ENCODE measurements at places on chromosomes 16 and 17.

GRCh38 chr16:67966549-67967182, 1.8 kb downstream of the SLC12A4 start:
- DNase-seq = no peak

DNA sequence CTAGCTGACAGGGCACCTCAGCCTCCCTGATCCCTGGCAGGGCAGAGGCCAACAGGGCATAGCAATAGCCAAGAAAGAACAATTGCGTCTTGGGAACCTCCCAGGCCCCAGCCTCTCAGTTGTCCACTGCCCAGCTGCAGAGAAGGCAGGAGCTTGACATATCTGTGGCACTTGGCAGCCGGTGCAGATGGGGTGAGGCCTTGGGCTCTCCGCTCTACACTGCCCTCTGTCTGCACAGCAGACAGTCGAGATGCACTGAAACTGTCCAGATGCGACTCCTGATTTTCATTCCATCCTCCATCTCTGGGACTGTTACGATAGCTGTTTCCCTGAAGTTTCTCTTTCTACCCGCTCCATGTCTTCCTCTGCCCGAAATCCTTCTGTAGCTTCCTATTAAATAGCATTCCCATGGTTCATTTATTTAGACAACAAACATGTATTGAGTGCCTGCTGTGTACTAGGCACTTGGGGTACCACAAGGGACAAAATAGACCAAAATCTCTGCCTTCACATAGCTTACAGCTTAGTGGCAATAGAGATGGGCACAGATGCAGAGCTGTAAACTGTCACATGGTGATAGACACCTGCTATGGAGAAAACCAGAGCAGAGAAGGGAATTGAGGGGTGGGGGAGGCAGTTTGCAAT, 3.3 kb downstream of the POLR3E start:
- DNase-seq = peak; percentile 66

DNA sequence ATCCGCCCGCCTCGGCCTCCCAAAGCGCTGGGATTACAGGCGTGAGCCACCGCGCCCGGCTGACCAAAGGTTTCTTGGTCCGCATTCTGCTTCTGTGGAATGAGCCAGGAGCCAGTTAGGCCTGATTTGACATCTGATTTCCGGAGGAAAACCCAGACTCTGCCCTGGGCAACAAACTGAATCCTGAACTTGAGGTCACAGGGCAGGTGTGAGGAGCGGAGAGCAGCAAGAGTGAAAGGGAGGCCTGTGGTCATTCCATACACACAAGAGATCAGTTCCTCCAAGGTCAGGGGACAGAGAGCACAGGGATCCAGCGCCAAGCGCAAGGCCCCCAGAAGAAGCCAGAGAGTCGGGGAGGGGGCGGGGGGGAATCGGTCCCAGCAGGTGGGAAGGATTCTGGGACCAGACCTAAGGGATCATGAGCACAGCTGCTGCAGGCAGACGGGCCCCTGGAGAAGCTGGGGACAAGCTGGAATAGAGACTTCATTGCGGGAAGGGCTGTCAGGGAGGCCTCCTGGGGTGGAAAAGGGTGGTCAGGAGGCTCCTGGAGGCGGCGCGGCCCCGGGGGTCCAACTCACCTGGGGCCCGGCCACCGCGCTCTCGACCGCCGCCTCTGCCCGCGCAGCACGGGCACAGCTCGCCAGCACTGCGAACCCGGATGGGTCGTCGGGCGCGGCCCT, 436 bp downstream of the SHPK start:
- no peak for DNase-seq

GRCh38 chr17:75759457-75759856, 5.5 kb downstream of the GALK1 start:
- DNase-seq = no peak

DNA sequence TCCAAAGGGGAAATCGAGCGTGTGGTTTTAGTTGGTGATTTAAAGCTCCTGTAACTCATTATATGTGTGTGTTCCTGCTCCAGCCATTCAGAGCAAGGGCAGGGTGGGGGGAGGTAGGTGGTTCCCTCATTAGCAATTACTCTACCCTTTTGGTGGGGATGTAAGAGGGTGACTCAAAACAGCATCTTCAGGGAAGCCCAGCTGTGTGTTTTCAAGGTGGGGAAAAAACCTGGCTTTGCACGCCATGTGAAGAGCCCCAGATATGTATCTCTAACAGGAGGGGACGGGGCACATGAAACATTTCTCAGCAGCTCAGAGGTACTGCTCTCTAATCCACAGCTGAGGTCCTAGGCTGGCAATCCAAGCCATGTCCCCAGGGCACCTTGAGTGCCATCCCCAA, 241.3 kb upstream of the ZFHX3 start:
- no peak for DNase-seq

DNA sequence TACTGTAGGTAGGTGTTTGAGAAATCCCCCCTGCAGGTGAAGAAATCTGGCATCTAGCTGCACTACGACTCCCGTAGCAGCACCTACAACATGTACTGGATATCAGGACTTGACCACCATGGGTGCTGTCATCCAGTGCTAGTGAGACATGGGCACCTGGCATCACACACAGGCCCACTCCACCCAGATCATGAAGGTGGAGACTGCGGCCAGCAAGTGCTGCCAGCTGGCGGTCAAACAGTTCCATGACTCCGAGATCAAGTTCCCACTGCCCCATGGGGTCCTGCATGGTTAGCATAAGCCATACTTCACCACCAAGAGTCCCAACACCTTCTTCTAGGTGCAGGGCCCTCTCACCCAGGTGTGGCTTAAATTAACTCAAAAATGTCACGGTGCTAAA, 213.0 kb upstream of the C17orf78 start:
- no peak for DNase-seq

DNA sequence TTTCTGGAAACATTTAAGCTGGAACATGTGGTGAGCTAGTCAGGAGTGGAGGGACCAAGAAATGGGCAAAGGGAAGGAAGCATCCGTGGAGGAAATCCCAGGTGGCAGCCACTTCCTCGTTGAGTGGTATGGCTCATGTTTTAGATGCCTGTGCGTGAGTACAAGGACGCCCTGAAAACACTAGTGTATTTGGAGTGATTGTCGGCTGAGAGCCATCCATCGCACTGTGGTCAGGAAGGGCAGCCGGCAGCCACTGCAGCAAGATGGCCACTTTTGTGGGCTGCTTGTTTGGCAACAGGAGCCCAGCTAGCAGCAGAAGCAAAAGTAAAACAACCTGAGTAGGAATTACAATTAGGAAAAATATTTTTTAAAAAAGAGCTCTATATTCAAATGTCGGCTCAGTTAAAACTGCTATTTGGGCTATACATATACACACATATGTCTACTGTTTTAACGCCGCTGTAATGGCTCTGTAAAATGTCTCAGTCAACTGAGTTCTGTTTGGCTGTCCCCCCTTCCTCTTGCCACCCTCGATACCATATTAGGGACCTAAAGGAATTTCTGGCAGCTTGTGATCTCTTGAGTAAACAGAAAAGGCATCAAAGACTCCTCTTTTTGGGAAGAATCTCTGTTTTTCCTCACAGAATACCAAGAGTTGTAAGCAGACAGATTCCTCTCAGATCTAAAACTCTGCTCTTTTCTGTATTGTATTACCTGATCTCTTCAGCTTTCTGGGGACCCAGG, 39.2 kb downstream of the BRD7 start:
- DNase-seq = no peak

DNA sequence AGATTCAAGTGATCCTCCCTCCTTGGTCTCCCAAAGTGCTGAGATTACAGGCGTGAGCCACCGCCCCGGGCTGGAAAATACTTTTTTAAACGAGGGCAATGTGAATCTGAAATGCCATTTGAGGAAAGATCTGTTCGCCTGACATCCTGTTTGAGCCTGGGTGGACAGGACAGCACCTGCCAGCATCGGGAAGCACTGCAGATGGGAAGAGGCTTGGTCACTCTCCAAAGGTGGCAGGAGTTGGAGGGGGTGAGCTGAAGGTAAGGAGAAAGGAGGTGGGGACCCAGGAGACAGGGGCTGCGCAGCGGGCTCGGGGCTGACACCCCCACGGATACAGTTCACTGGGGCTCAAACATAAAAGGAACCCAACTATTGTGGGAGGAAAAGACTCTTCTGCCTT, 3.9 kb upstream of the BIRC5 start:
- DNase-seq = no peak

DNA sequence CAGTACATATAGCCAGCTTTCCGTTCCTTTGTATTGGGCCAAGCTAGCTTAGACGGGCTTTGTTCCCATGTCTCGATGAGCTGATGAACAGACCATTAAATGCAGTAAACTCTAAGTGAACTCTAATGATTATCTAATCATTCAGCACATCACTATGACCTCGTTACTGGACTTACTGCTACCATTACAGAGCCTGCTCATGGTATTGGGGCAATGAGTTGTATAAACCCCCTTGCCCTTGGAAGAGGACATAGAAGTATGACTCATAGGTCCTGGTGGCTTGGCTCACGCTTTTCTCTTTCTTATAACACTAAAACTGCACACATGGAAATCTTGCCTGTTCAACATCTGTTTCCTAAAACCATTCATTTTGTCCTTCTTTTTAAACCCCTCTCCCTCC, 93.6 kb upstream of the DYNLRB2 start:
- DNase-seq = no peak

- peak; percentile 16 for DNase-seq
Measured at GRCh38 chr16:30482366-30482765, 9.8 kb downstream of the ITGAL start.

DNA sequence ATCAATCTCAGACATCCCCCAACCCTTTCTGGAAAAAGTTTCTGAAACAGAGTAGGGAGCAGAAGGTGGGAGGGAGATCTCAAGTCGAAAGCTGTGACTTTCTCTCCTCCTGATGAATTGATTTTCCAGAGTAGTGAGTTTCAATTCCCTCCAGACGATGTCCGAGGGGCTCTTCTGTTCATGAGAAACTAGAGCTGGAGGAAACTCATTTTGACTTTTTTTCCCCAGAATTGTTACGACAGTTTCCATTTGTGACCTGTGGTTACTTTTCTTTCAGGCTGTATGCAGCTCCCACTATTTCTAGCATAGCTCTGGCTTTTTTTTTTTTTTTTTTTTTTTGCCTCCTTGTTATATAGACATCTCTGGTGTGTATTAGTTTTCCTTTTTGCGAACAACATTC, 422.1 kb upstream of the SALL1 start:
- DNase-seq = no peak

GRCh38 chr17:31583772-31584356, 192.4 kb downstream of the RAB11FIP4 start:
- DNase-seq = no peak

DNA sequence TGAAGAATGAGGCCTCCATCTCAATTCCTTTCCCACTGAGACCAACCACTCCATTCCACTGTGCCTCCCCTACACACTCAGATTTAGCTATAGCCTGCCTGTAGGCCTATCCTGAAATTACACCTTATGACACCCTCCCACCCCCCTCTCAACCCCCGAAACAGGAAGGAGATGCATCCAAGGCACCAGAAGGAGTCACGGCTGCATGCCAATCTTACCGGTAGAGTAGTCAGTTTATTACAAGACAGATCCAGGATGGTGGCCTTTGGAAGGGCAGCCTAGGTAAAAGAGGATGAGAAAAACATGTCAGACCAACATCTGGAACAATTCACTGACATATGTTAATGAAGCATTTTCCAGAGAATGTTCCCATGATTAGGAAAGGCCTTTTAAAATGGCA, 2.6 kb downstream of the LRRC59 start:
- DNase-seq = no peak

- DNase-seq = no peak
Measured at GRCh38 chr17:9003355-9004131, 17.8 kb upstream of the NTN1 start.

DNA sequence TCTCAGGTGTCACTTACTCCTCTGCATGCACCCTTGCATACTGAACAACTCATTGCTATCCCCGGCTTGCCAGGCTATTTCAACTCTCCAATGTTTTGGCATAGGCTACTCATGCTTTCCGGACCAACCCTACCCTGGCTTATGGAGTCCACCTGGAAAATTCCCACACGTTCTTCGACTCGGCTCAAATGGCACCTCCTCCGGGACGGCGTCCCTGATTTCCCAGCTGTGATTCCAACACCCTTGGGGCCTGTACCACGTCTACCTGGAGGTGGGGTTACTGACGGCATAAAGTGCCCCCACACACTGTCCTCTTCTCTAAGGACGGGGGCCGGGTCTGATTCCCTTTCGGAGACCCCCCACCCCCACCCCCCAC, 498 bp downstream of the SMYD4 start:
- peak; percentile 25 for DNase-seq

GRCh38 chr16:72073560-72074230, 10.7 kb downstream of the HPR start:
- no peak for DNase-seq

DNA sequence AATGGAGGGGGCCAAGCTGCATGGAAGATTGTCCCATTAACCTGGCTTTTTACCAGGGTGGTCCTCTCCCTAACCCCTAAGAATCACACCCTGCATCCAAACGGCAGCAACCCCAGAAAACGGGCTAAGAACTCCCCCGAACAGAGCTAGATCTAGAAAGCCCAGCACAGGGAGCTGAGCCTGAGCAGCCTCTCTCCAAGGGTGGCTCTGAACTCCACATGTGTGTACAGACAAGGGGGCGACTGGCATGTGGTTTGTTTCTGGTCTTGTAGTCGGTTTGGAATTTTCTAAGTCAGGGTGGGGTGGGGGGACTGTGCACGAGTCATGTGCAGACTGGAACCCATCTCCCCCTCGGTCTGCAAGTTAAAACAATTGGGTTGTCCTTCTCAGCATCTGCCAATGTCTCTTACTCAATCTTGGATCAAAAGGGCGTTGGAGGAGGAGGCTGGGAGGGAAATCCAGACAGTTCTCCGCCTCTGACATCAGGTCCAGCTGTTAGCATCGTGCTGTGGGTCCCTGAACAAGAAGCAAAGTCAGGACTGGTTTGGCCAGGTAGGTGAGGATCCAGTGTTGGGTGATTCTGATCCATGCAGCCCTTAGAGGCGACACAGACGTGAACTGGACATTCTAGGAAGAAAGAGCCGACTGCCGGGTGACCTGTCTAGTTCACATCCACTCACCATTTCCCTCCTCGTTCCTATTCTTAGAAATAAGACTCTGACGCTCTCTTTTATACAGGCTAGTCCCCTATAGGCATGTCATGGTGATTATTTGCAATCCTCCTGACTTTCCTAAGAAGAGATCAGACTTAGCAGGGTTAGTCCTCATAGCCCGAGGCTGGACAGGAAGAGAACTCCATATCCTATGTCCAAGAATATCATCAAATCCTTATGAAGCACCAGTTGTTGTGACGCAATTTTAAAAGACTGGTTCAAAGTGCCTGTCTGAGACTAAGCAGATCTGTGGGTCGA, 381.8 kb downstream of the SOX9 start:
- no peak for DNase-seq

DNA sequence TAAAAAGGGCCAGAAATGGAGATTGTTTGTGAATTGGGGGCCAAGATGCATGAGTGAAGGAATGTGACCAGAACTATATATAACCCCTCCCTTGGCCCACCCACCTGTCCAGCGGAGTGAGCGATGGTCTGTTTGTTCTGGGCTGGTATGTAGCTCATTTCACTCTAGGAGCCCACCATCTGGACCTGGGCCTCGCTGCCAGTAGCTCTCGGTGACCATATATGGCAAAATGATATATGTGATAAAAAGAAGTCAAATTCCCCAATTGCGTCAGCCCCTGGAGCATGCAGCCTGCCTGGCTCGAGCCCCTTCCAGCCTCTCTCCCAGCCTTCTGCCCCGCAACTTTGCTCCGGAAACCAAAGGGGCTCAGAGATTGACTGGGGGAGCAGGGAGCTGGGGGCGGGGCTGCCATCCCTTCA, 47.3 kb downstream of the CCDC42 start:
- DNase-seq = no peak

GRCh38 chr17:280216-280615, 72.4 kb downstream of the RPH3AL start:
- DNase-seq = no peak

GRCh38 chr17:4436846-4437245, 3.1 kb downstream of the SPNS3 start:
- DNase-seq = no peak

All from activated CD4-positive, alpha-beta memory T cell treated with anti-CD3 and anti-CD28 coated beads for 36 hours (primary cell).